Liver (tissue), 10 donors: ENCODE measurements at places on chromosomes 2 and 18. TPM values are rescaled to one million over a fixed set of nuclear protein-coding genes. Genes with fewer than 3 reads are reported as not detected.

ELAC1 gene
- total RNA-seq = 4.9 TPM

MBP gene
- 23.3 TPM for total RNA-seq

- no peak for DNase-seq
Observed at GRCh38 chr18:60147323-60147722, 225.3 kb downstream of the MC4R start.

DNA sequence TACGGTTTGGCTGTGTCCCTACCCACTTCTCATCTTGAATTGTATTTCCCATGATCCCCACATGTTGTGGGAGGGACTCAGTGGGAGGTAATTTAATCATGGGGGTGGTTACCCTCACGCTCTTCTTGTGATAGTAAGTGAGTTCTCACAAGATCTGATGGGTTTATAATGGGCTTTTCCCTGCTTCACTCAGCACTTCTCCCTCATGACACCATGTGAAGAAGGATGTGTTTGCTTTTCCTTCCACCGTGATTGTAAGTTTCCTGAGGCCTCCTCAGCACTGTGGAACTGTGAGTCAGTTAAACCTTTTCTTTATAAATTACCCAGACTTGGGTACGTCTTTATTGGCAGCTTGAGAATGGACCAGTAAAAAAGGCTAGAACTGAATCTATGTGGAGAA, 750.0 kb upstream of the ID2 start:
- no peak for DNase-seq

GRCh38 chr18:10245846-10246175, 208.6 kb upstream of the APCDD1 start:
- DNase-seq = no peak

CFAP210 gene
- total RNA-seq = 0.33 TPM

EVA1A gene
- 45.7 TPM for total RNA-seq

- DNase-seq = no peak
Observed at GRCh38 chr2:36420569-36421181, 65.1 kb downstream of the CRIM1 start.

SERPINB10 gene
- 4.6 TPM for total RNA-seq

DNA sequence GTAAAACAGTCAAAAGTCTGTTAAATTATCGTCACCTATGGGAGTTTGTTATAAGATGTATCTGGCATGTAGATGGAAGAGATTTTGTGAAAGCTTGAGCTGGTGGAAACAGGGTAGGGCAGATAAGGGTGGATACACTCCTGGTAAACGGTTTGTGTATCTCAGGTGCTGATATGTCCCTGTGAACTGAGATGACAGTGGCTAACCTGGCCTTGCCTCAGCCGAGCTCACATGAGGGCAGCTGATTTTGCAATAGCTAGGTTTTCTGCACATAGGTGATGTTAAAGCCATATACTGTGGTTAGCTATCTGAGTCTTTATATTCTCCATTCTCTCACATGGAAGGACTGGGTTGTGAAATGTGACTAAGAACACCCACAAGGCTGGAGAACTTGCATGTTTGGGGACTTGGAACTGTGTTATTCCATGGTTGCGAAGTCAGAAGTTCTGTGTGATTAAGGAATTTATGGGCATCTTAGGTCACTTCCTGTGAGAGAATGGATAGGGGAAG, 205.1 kb downstream of the TPGS2 start:
- no peak for DNase-seq

- DNase-seq = no peak
Observed at GRCh38 chr2:191687867-191688266, 9.9 kb downstream of the NABP1 start.

DNA sequence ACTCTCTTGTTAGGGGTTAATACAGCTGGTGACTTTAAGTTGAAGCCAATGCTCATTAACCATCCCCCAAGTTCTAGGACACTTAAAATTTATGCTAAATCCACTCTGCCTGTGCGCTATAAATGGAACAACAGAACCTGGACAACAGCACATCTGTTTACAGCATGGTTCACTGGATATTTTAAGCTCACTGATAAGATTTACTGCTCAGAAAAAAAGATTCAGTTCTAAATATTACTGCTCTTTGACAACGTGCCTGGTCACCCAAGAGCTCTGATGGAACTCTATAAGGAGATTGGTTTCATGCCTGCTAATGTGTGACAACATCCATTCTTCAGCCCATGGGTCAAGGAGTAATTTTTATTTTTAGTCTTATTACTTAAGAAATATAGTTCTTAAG, 27.5 kb downstream of the RNF103 start:
- no peak for DNase-seq

- DNase-seq = no peak
Observed at GRCh38 chr2:148524519-148524919, 120.0 kb upstream of the EPC2 start.

SLC30A3 gene
- not detected for total RNA-seq

DNA sequence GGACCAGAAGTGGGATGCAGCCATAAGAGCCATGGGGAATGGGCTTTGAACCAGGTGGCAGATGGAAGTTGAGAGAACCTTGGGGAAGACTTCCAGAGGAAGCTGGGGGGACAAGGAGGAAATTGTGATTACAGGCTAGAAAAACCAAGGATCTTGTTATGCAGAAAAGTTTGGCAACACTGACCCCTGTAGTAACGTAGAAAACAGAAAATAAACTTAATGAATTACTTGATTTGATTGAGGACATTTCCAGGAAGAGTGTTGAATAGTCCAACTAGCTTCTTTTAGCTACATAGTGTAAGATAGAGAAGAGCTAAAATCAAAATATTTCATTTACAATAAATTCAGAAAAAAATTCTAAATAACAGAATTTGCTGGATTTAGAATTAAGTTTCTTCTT, 91.9 kb upstream of the GPC1 start:
- no peak for DNase-seq

GRCh38 chr2:17791817-17792130, 24.5 kb upstream of the MSGN1 start:
- no peak for DNase-seq

ALPI gene
- not detected for total RNA-seq

DNA sequence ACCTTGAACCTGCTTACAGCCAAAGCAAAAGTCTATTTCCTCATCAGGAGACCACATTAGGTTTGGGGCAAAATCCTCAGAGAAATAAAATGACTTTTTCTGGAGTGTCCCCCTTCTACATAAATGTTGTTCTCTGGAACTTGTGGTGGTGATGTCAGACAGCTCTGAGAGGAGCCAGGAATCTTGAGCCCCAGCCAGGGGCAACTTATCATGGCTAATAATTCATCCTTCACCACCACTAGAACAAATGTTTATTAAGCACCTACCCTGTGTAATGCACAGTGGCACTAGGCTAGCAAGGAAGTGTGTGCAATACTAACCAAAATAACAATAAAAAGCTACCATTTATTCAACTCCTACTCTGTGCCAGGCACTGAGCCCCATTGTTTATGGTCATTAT, 9.0 kb upstream of the BMP10 start:
- no peak for DNase-seq

SALL3 gene
- total RNA-seq = not detected

DNA sequence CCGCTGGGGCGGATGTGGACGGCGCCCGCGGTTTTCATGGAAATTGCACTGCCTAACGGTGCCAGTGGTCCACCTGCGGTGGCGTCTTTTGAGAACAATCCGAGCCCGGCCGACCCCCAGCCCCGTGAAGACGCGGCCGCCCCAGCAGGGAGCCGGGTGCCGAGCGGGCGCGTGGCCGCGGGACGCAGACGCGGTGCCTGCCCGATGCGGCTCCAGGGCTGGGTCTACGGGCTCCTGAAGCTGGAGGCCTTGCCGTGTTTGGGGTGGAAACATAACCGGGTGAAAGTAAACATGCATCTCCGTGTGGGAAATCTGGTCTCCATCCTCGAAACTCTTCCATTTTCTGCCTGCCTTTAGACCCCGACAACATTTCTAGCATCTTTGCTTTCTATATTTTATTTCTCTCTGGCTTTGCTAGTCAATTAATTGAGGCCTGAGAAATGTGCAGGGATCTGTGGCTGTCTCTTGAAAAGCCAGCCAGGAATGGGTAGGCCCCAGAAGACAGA, 572 bp downstream of the INPP4A start:
- no peak for DNase-seq
